ENCODE measurements at places on chromosomes 5 and 9.

GRCh38 chr5:31427013-31427723 is 104.7 kb downstream of the DROSHA start:
- no peak for DNase-seq

GRCh38 chr5:10743951-10744350 is 17.1 kb downstream of the DAP start:
- no peak for DNase-seq

DNA sequence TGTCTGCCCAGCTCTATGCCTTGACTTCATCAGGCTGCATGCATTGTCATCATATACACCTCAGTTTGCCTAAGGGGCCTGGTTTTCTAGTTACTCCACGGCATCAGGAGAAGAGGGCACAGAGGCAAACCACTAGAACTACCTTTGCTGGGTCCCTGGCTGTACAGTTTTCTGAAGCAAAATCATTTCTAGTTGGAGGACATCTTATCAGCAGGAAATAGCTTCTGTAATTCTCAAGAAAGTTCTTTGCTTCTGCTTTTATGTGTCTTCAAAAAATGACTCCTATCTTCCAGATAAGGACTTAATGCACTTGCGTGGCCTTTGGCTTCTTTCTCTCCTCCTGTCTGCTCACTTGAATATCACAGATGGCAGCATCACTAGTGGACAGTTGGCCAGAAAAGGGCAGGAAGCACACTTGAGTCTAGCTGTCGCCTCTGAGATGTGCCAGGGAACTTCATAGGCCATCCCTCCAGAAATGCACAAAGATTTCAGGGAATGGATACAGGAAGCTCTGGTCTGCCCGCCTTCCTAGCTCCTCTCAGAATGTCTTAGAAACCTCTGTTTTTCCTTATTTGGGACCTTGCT is 22.4 kb upstream of the LTC4S start:
- DNase-seq, result no peak

- DNase-seq, result no peak
These were observed 4.6 kb upstream of the DUSP1 start for GRCh38 chr5:172775326-172776234.

GRCh38 chr5:127290946-127291693 is 524 bp downstream of the MEGF10 start:
- DNase-seq, result no peak

GRCh38 chr5:113172231-113172826 is 195.7 kb downstream of the DCP2 start:
- DNase-seq, result no peak

All from activated naive CD4-positive, alpha-beta T cell (primary cell).